ENCODE measurements at places on chromosomes 3 and 15. TPM values are rescaled to one million over a fixed set of nuclear protein-coding genes. Genes with fewer than 3 reads are reported as not detected.

DNA sequence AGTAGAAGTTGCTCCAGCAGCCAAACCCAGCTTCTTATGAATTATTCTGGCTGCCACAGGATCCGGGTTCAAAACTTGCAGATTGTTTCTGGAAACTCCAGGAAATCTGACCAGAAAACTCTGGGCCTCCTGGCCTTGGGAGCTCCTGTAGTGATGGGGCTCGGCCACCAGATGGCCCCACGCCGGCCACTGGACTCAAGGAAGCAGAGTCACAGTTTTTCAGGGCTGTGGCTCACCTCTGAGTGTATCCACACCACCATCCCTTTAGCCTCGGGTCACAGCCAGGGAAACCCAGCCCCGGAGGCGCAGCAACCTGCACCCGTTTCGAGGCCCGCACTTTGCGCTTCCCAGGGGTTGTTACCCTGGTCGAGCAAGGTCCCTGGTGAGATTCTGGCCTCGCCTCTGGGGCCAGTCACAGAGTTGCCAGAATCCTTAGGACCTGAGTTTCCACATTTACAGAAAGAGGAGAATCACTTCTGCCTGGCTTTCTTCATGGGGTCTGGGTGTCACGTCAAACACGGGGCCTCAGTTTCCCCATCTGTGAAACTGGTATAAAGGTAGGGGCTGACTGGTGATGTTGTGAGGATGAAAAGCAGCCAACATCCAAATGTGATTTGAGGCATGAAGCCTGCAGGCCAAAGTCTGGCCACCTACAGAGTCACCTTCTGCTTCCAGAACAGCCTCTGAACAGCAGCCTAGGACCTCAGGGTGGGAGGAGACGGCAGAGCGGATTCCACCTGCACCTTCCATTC, 53.5 kb upstream of the LCTL start:
- H3K27ac ChIP-seq = peak overlapping the region; percentile 38
- H3K4me3 ChIP-seq = no peak overlapping the region
- no peaks in the 10 kb centered on the region for H3K27me3 ChIP-seq
- no peaks in the 10 kb centered on the region for H3K36me3 ChIP-seq
- peaks cover 30% of the 10 kb centered on the region for H3K4me1 ChIP-seq
- peak; percentile 30 for DNase-seq

- no peaks in the 10 kb centered on the region for H3K27me3 ChIP-seq
- H3K36me3 ChIP-seq = no peaks in the 10 kb centered on the region
- no peak overlapping the region for H3K4me3 ChIP-seq
Observed at GRCh38 chr3:175518459-175518858, 659.3 kb downstream of the NAALADL2 start.

DNA sequence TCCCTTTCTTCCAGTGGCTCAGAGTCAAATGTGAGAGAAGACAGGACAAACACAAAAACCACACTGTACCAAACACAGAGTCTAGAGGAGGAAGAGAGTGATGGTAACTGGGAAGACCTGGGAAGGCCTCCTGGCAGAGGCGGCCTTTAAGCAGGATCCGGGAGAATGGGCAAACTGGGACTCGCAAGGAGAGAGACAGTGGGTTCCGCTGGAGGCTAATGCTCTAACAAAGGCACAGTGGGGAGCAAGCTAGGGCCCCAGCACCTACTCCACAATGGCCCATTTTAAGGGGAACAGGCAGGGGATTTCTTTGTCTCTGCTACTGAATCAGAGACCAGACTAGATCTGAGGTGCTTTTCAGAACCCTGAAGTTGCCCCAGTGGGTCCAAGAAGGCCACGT, 81.4 kb upstream of the HES1 start:
- H3K4me3 ChIP-seq = no peak overlapping the region
- H3K4me1 ChIP-seq = peaks cover 8% of the 10 kb centered on the region
- no peak overlapping the region for H3K27ac ChIP-seq

DNA sequence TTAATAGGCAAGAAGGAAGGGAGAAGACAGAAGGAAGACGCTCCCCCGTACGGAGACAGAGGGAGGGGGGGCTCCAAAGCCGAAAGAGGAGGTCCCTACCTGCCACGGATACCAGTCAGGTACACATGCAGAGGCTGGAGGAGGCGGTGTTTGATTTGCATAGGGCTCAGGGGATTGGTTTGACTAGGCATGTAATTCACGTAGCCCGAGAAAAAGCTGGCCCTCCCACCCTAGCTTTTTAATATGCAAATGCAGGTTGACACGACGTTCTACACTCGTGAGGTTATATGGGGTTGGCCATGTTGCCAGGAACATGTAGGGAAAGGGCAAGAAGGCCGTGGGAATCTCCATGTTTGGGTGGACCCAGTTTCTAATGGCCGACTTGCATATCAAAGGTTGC, 29.8 kb downstream of the ZNF592 start:
- DNase-seq = no peak
- no peak overlapping the region for H3K4me3 ChIP-seq
- no peaks in the 10 kb centered on the region for H3K27me3 ChIP-seq
- no peak overlapping the region for H3K27ac ChIP-seq

GRCh38 chr3:124383846-124384466, 346.3 kb upstream of the UMPS start:
- peak overlapping the region; percentile 5 for H3K27ac ChIP-seq
- DNase-seq = no peak
- peak overlapping the region; percentile 54 for H3K4me3 ChIP-seq
- no peaks in the 10 kb centered on the region for H3K27me3 ChIP-seq
- H3K36me3 ChIP-seq = no peaks in the 10 kb centered on the region
- peaks cover 49% of the 10 kb centered on the region for H3K4me1 ChIP-seq

The CMC1 gene
- total RNA-seq = 3.3 TPM

DNA sequence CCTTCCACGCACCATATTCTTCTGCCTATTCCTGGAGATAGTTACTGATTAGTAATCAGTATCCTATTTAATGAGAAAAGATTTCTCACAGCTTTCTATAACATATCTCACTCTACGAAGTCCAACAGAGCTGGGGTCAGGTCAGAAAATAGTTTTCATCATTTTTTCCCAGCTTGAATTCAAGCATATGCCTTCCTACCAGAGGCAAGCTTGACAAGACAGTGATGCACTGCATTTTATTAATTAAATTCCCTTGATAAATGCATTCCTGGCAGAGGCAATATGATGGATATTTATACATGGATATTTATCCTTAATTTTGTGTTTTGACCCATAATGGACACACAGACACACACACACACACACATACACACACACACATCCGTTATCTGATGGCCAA, 961.4 kb downstream of the EPHA3 start:
- H3K27ac ChIP-seq = no peak overlapping the region
- H3K4me1 ChIP-seq = no peaks in the 10 kb centered on the region
- DNase-seq = no peak
- H3K36me3 ChIP-seq = no peaks in the 10 kb centered on the region
- H3K27me3 ChIP-seq = no peaks in the 10 kb centered on the region

The PLA1A gene
- total RNA-seq = 4.9 TPM

- peak overlapping the region; percentile 99 for H3K27ac ChIP-seq
- peak; percentile 78 for DNase-seq
- H3K36me3 ChIP-seq = no peaks in the 10 kb centered on the region
- no peaks in the 10 kb centered on the region for H3K27me3 ChIP-seq
Observed at GRCh38 chr15:40333922-40334492, 6.7 kb downstream of the CCDC9B start.
